ENCODE measurements at places on chromosomes 1 and 21.

GRCh38 chr1:38223391-38223790, 176.8 kb upstream of the POU3F1 start:
- DNase-seq, result no peak

DNA sequence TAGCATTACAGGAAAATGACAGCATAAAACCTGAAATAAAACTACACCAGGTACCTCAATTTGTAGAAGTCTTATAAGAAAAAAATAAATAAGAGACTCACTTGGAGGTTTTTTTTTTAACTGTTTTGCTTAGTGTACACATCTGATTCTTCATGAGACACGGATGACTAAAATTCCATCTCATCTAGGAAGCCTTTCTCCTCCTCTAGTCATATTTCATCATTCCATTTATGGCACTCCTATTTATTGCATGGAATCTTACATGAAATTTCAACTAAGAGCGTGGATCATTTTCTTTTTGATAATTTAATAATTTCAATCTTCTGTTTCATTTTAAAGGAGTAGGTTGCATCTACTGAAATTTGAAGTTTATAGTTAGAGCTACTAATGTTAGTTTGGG, 1.6 kb upstream of the PTGS2 start:
- DNase-seq, result no peak

DNA sequence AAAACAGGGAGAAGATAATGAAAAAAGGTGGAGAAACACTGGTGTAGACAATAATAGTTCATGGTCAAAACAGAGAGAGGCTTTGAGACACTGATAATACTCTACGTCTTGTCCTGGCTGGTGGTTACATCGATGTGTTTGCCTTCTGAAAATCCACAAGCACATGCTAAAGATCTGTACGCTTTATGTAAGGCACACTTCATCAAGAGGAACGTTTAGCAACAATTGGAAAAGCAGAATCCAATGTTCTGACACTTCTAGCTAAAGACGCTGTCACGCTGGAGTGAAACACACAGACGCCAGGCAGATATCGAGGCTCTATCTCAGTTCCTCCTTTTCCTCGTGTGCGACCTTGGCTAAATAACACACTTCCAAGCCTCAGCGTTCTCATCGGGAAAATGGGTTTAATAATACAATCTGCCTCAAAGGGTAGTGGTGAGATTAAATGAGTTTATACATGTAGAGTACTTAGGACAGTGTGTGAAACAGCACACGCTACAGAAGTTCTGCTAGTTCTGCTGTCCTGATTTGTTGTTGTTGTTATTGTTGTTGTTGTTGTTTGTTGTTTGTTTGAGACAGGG, 386.1 kb downstream of the SETD4 start:
- no peak for DNase-seq

GRCh38 chr1:5374192-5374591, 618.0 kb downstream of the NPHP4 start:
- no peak for DNase-seq

- no peak for DNase-seq
Measured at GRCh38 chr1:195202241-195202640, 1406.0 kb downstream of the KCNT2 start.

DNA sequence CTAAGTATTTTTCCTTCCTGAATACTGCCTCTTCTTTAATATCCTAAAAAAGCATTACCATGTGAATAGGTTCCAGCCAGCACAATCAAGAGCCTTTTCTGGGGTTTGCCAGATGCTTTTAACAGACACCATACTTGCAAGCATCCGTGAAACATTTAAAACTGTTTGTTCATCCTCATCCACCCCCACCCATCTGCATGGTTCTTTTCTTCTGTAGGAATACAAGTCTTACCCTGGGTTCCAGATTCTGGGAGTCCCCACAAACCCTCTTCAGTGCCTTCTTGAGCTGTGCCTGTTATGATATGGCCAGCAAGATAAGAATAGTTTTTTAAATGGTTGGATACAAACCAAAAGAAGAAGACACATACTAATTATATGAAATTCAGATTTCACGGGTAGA, 354.9 kb upstream of the PLXNA2 start:
- no peak for DNase-seq

DNA sequence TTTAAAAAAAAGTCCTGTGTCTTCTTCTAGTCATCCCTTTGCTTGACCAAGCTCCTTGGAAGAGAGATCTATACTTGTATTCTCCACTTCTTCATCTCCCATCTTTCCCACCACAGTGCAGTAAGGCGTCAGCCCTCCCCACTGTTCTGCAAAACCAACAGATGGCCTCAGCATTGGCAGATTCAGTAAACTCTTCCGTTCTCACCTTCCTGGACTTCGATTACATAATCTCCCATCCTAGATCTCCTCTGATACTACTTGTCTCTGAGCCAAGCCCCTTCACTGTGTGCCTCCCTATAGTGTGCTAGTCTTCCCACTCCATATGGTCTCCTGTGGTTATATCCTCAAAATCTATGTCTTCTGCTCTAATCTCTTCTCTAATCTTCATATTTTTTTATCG, 1.6 kb upstream of the COLGALT2 start:
- no peak for DNase-seq

- DNase-seq, result no peak
Measured at GRCh38 chr1:203268901-203269653, 36.2 kb upstream of the BTG2 start.

GRCh38 chr1:246265481-246265880, 241.6 kb downstream of the SMYD3 start:
- no peak for DNase-seq

DNA sequence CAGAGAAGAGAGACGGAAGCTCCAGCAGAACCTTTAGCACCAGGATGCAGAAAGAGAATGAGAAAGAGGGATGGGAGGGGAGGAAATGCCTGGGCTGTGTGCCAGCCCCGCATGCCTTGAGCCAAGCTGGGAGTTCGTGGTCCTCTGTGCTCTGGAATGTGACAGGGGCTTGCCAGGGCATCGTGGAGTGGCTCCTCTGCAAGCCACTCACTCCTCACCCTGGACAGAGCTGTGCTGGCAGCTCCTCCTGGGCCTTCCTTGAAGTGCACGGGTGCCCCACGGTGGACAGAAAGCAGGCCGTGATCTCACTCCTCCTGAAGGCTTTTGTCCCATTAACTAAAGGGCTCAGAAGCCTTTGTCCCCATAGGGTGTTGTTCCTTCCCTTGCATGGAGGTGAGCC, 34.8 kb upstream of the PRELP start:
- no peak for DNase-seq

- no peak for DNase-seq
Measured at GRCh38 chr1:69291541-69291940, 276.2 kb upstream of the LRRC7 start.

- DNase-seq, result no peak
Measured at GRCh38 chr1:214557952-214558735, 6.7 kb upstream of the PTPN14 start.

DNA sequence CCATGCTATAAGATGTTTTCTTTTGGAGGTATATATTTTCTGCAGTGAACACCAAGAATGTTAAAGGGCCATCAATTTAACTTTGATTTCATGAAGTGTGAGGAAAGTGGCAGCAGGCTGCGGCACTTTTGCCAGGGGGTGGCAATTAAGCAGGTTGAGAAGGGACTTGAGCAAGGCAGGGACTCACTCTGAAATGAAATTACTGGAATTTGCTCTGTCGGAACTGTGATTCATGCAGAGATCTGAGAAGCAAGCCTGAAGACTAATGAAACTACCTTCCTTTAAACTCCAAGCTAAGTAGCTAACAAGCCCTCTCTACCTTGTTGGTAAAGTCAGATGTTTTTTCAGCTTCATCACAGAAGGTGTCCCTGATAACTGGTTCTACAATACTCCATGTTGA, 441.6 kb downstream of the SIPA1L2 start:
- DNase-seq, result no peak

GRCh38 chr1:64701071-64701470, 43.8 kb upstream of the RAVER2 start:
- no peak for DNase-seq

DNA sequence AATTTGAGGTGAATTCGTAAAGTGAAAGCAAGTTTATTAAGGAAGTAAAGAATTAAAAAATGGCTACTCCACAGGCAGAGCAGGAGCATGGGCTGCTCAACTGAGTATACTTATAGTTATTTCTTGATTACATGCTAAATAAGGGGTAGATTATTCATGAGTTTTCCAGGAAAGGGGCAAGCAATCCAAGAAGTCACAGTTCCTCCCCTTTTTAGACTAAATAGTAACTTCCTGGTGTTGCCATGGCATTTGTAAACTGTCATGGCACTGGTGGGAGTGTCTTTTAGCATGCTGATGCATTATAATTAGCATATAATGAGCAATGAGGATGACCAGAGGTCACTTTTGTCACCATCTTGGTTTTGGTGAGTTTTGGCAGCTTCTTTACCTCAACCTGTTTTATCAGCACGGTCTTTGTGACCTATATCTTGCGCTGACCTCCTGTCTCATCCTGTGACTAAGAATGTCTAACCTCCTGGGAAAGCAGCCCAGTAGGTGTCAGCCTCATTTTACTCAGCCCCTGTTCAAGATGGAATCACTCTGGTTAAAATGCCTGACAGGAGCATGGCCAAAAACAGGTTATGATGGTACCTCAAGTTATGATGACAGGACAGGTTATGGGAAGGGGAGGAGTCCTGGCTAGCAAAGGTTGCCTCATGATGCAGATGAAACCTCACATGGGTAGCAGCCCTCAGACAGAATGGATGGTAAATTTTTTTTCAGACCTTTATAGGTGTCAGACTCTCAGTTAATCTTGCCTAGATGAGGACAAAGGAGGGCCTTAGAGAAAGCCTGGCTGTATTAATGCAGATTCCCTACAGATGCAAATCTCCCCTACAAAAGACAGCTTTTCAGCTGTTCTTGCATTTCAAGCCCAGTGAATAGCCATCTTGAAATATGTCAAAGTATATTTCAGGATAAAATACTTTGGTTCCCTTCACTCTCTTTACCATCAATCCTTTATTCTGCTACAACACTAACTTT, 49.7 kb downstream of the SIPA1L2 start:
- no peak for DNase-seq

DNA sequence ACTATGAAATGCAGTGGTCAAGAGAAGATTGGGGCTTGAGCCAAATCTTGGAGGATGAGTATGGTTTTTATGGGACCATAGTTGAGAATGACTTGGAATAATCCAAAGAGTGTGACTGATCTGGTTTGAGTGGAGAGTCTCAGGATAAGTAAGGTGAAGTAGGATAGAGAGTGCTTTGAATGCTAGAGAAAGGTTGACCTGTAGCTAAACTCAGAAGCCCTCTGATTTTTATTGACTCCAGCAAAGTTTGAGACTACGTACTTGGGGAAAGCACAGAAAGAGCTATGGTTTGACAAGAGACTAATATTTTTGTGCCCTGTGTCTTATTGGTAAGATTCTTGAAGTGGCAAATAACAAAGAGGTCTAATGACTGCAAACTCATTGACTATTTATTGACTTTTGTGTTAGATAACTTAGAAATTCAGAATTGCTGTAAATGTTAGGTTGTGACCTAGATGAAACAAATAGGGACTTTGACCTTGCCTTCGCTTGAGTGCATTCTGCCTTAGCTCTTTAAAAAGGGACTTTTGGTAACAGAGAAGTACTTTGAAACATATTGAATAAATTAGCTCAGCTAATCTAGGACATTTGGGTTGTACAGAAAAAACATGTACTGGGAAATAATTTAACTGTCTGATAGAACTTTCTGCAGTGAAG, 35.1 kb downstream of the UAP1 start:
- no peak for DNase-seq

DNA sequence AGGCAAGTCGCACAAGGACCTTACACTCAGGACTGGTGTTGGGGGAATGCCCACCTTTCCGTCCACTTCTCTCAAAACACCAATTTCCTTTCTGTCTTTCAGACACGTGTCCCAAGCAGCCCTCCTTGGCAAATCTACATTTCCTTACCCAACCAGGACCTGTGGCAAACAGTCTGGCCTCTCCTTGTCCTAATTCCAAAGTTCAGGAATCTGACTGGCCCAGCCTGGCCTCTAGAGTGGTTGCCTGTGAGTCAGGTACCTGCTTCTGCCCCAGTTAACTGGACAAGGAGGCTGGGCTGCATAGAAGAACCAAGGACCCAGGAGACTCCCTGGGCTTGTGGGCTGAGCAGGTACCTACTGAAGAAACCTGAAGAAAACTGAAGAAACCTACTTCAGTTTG, 34.3 kb upstream of the CITED4 start:
- no peak for DNase-seq

GRCh38 chr1:34405266-34405959, 228.7 kb downstream of the C1orf94 start:
- DNase-seq, result peak; percentile 9

- DNase-seq, result no peak
Measured at GRCh38 chr1:205927676-205928075, 15.6 kb downstream of the SLC26A9 start.
